ENCODE measurements at places on chromosomes 2 and 18. TPM values are rescaled to one million over a fixed set of nuclear protein-coding genes. Genes with fewer than 3 reads are reported as not detected.

MARCHF4 gene
- 6.2 TPM for total RNA-seq

CPLX4 gene
- not detected for total RNA-seq

SCN1A gene
- total RNA-seq, result under 0.01 TPM

RAB6C gene
- total RNA-seq, result not detected

IER3IP1 gene
- total RNA-seq, result 28.1 TPM

MDH1B gene
- total RNA-seq, result under 0.01 TPM

ASIC4 gene
- not detected for total RNA-seq

CAPN14 gene
- under 0.01 TPM for total RNA-seq

CFAP65 gene
- total RNA-seq, result not detected

DES gene
- 1.2 TPM for total RNA-seq

BMP10 gene
- not detected for total RNA-seq

TCF23 gene
- not detected for total RNA-seq

SH2D6 gene
- total RNA-seq, result 0.32 TPM

SIGLEC15 gene
- not detected for total RNA-seq

DUSP2 gene
- total RNA-seq, result 0.65 TPM

CNDP1 gene
- not detected for total RNA-seq

AUP1 gene
- total RNA-seq, result 116 TPM

SERPINB11 gene
- total RNA-seq, result not detected

ECEL1 gene
- total RNA-seq, result not detected

ANXA4 gene
- 17.5 TPM for total RNA-seq

CD8A gene
- total RNA-seq, result not detected

PMAIP1 gene
- total RNA-seq, result 27.2 TPM

NT5DC4 gene
- total RNA-seq, result not detected

TMEM17 gene
- total RNA-seq, result 1.3 TPM

PDCL3 gene
- 25.8 TPM for total RNA-seq

SLC1A4 gene
- 24.0 TPM for total RNA-seq

LCLAT1 gene
- 17.6 TPM for total RNA-seq

GRB14 gene
- total RNA-seq, result 11.9 TPM

PIAS2 gene
- 13.7 TPM for total RNA-seq

STK25 gene
- 341 TPM for total RNA-seq

DSG1 gene
- not detected for total RNA-seq

CIDEA gene
- total RNA-seq, result 0.46 TPM

MAL gene
- total RNA-seq, result not detected

GREB1L gene
- under 0.01 TPM for total RNA-seq

RIT2 gene
- not detected for total RNA-seq

METTL4 gene
- total RNA-seq, result 11.2 TPM

ATP6V1B1 gene
- 0.15 TPM for total RNA-seq

VAMP5 gene
- 80.7 TPM for total RNA-seq

CD226 gene
- total RNA-seq, result not detected

TSPYL6 gene
- total RNA-seq, result not detected

PLA2R1 gene
- total RNA-seq, result 14.4 TPM

MITD1 gene
- 30.9 TPM for total RNA-seq

C18orf54 gene
- 4.9 TPM for total RNA-seq

AFF3 gene
- total RNA-seq, result not detected

SH3RF3 gene
- total RNA-seq, result 6.1 TPM

TBR1 gene
- total RNA-seq, result under 0.01 TPM

POMC gene
- total RNA-seq, result 1.3 TPM

ABHD1 gene
- total RNA-seq, result not detected

ANKMY1 gene
- total RNA-seq, result 4.0 TPM

SCG2 gene
- 0.15 TPM for total RNA-seq

OTOS gene
- total RNA-seq, result not detected

SERPINB10 gene
- total RNA-seq, result 0.32 TPM

CLHC1 gene
- 8.8 TPM for total RNA-seq
